Activated CD8-positive, alpha-beta memory T cell treated with anti-CD3 and anti-CD28 coated beads for 24 hours (primary cell): ENCODE measurements at places on chromosomes 16 and 17.

DNA sequence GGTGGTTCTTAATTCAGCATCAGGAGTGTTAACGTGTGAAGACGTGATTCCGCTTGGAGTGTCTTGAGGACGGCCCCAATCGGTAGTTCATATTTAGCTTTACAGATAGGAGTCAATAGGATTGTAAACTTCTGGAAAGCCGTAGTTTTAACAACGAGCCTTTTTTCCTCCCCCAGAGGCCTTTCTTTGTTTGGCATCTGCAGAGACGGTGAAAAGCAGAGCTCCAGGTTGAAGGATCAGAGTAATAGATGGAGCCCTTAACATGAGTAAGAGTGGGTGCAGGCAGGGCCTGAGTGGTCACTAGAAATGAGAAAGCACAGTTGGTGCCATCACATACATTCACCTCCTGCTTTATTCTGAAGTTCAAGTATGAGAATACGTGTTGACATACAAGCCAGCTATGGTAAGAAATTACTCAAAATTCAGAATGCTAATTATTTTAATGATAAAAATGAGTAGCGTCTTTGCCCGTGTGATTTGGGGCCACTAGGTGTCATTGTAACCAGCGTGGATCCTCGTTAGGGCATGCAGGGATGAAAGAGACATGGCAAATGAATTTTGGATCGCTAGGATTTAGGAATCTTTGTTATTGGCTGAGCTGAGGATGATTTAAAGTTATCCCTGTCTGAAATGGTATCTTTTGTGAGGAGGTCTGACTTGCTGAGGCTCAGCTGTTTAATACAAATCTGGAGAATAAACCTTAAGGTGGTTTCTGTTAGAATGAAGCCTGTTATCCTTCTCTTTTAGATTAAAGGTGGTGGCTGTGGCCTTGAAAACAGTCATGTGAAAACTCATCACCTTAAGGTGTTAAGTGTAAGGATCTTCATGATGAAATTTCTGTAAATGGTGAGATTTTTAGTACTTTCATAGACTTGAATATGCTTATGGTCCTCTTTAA, 18.6 kb downstream of the PRCD start:
- no peak for DNase-seq

DNA sequence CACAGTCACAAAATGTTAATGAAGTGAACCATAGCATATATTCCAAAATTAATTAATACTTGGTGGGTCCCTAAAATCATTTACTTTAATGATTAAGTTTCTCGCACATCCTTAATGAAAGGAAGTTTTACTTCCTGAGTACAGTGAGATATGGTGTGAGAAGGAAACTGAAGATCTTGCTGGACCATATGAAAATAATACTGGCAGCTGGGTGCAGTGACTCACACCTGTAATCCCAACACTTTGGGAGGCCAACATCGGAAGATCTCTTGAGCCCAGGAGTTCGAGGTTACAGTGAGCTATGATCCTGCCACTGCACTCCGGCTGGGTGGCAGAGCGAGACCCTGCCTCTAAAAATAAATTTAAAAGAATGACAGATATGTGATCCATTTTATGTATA, 62.5 kb downstream of the ABCA8 start:
- DNase-seq = no peak

DNA sequence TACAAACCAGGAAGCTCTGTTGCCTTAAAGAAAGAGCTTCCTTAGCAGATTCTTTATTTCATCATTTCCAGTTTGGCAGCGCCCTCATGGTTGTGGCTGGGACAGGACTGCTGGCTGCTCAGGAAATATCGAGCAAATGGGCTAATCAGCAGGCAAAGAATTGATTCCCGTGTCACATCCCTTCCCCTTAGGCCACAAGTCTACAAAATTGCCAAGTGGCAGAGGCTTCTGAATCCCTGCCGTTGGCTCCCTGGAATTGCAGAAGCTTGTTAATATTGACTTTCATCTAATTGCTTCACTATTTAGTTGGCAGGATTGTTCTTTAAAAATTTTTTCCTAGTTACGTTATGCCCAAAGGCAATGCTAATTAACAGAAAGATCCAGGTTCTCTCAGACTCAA, 456.3 kb upstream of the ERCC4 start:
- no peak for DNase-seq

- DNase-seq = no peak
Measured at GRCh38 chr17:57918017-57918895, 37.0 kb downstream of the CUEDC1 start.

GRCh38 chr16:62105244-62105643, 69.0 kb upstream of the CDH8 start:
- DNase-seq = no peak

DNA sequence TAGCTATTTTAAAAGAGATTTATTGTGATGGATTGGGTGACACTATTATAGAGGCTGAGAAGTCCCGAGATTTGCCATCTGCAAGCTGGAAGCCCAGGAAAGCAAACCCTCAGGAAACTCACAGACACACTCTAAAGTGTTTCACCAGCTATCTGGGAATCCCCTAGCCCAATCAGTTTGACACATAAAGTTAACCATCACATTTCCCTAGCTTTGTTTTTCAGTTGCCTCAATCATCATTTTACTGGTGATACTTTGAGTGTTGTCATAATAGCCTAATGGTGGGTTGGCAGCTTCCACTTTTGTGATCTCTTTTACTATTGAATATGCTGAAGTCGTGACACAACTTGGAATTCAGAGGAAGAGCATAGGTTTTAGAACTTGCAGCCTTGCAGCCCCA, 1.8 kb downstream of the SGF29 start:
- DNase-seq = no peak

DNA sequence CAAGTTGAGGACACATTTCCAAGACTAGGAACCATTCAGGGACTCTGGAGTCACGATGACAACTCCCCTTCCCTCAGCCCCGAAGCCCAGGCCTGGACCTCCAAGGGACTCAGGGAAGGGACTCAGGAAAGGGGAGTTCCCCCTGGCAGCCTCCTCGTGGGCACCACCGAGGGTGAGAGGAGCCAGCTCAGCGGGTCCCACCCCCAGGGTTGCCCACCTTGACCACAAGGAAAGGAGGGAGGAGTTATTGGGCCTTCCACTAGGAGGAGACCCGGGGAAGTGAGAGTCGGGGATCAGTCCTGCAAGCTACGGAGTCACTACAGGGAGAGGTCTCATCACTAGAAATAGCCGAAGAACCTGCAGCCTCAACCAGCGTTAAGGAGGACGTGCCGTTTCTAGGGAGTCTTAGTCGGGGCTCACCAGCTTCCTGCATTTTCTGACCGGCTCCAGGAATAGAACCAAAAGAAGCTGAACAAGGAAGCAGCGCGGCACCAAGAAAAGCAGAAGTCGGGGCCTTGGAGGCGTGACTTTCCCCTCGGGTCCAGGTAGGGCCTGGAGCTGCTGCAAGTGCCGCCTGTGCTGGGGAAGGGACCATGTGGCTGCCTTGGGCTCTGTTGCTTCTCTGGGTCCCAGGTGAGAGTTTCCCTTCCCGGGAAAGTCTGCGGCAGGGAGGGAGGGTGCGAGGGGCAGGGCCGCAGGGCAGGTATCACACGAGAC, at the start of gene CD300A:
Gene CD300A, plus strand, starts transcription at position 524 of the 717 bp plus-strand sequence. Its CDS starts 70 bp downstream, at position 594.
- DNase-seq = no peak
